Smooth muscle cell of the umbilical artery (primary cell): ENCODE measurements at places on chromosomes 6 and 20. TPM values are rescaled to one million over a fixed set of nuclear protein-coding genes. Genes with fewer than 3 reads are reported as not detected.

Gene TCP11
- total RNA-seq, result 0.46 TPM in 1 of 2 replicates, not detected in the other

Gene KIAA1755
- 0.65 and 1.5 TPM in 2 replicates for total RNA-seq

Gene SLX4IP
- total RNA-seq, result 2.7 and 3.5 TPM in 2 replicates

Gene RPS6KA2
- total RNA-seq, result 55.8 and 69.4 TPM in 2 replicates

Gene TTK
- total RNA-seq, result 3.6 and 14.6 TPM in 2 replicates

Gene HEY2
- 0.05 TPM in 1 of 2 replicates, not detected in the other for total RNA-seq

Gene HTR1E
- not detected in 2 replicates for total RNA-seq

Gene LINC00237
- not detected in 2 replicates for total RNA-seq

Gene MEI4
- not detected in 2 replicates for total RNA-seq
